ENCODE measurements at places on chromosomes 7 and 10.
A peak's percentile ranks its signal among the peaks of the same experiment; 100 is the strongest.

DNA sequence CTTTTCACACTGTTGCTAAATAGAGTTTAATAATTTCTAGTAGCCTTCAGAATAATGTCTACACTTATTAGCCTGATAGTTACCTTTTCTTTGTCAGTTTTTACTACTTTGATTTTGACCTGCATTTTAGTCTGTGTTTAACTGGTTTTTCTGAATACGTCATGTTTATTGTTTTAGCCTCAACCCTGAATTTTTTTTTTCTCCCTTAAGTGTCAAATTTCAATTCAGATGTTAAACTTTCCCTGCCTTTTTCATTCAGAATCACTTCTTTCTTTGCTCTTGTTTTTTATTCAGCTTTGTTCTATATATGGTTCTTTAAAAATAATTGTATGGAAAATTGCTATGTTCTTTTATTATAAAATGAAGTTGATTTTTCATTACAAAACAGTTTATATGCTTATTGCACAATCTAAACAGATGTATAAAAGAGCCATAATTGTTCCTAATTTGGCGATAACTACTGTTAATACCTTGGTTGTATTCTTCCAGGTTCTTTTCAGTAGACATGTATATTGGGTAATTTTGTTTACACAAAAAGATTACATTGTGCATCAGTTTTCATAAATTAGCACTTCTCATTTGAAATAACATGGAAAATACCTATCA lies 159.7 kb downstream of the ADK start:
- DNase-seq, result no peak

DNA sequence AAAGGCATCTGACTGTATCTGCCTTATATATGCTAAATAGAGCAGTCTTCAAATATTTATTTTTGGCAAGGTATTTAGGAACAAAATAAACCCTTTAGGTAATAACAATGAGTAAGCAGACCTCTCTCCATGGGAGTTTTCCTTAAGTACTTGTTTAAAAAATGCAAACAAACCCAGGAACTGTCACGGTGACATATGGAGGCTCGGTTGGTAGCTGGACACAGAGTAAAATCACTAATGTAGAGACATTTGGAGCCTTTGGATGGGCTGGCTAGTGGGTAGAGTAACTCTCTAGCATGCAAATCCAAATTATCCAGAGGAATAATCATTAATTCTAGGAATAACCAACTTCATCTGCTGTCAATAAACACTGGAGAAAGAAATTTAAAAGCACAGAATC lies 71.6 kb upstream of the LAMB4 start:
- no peak for DNase-seq

DNA sequence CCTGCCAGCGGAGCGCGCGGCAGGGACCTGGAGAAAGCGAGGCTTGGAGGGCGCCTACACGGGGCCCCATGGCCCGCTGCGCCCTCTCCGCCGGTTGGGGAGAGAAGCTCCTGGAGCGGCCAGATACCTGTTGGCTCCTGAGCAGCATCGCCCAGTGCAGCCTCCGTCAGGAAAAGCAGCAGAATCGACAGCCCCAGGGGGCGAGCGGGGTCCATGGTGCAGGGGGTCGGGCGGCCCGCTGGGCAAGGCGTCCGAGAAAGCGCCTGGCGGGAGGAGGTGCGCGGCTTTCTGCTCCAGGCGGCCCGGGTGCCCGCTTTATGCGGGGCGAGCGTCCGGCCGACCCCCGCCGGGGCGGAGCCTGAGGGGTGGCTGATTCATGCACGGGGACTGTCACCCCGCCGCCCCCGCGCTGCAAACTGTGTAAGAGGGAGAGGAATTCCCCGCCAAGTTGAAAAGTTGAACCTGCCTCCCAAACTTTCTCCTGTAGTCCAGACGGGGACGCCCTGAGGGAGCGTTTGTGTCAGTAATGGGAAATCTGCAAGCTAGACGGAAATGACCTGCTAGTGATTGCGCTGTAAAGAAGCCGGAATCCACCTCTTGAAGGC lies at the start of gene TFPI2:
Gene TFPI2, minus strand, starts transcription at position 290 of the 605 bp plus-strand sequence. Its CDS starts 75 bp downstream, at position 215.
- DNase-seq, result no peak

DNA sequence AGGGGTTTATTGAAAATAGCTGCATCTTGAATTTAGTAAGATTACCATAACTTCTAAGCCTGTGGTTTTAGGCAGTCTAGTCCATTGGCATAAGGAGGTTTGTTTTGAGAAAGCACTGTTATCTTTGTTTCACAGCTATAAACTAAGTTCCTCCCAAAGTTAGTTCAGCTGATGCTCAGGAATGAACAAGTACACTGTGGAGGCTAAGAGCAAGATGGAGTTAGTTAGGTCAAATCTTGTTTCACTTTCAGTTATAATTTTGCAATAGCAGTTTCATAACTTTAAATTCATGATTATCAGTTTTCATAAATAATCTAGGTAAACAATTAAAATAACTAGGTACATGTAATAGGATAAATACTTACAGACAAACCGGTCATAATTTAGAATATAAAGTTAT lies 15.4 kb downstream of the SEC61G start:
- DNase-seq, result no peak

GRCh38 chr10:25083546-25084111 lies 67.2 kb downstream of the THNSL1 start:
- no peak for DNase-seq

DNA sequence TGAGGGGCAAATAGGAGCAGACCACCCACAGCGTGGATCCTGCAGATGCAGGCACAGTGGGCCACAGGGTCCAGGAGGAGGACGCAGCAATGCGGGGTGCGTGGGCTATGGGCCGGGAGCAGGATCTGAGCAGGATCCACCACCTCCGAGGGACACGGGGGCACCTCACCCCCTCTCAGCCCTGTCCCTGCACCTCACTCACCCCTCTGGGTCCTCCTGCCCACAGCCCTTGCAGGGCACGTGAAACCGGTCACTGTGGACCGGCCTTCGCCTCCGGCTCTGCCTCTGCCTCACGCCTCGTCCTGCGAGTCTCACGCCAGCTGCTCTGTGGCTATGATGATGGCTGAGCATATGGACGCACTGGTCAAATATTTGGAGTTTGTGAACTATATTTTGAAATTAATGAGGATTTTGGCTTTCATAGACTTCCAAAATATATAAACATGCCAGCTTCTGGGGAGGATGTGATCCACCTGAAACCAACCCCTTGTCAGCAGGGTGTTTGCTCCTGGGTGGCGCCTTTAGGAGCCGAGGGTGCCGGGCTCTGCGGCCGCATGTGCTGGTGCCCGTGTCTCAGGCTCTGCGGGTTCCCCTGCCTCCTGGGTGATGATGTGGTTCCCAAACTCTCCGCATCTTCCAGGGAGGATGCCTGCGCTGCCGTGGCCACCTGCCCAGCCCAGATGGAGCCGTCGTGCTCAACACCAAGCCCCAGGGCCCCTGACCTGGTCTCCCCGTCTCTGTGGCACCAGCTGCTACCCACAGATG lies 11.3 kb upstream of the ADGRA1 start:
- DNase-seq, result no peak

DNA sequence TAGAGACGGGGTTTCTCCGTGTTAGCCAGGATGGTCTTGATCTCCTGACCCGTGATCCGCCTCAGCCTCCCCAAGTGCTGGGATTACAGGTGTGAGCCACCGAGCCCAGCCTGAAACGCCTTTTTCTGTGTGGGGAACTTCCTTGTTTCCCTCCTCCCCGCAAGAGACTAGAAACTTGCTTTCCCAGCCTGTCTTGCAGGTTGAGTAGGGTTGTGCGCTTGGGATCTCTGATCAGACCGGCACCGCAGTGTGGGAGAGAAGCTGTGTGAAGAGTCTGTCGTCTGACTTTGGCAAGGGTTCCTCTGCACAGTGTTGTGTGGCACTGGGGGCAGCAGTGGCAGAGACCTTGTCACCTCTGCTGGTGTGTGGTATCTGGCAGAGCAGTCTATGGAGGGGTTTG lies 28.9 kb downstream of the RBM17 start:
- no peak for DNase-seq

GRCh38 chr7:140455743-140456142 lies 23.6 kb downstream of the MKRN1 start:
- no peak for DNase-seq

DNA sequence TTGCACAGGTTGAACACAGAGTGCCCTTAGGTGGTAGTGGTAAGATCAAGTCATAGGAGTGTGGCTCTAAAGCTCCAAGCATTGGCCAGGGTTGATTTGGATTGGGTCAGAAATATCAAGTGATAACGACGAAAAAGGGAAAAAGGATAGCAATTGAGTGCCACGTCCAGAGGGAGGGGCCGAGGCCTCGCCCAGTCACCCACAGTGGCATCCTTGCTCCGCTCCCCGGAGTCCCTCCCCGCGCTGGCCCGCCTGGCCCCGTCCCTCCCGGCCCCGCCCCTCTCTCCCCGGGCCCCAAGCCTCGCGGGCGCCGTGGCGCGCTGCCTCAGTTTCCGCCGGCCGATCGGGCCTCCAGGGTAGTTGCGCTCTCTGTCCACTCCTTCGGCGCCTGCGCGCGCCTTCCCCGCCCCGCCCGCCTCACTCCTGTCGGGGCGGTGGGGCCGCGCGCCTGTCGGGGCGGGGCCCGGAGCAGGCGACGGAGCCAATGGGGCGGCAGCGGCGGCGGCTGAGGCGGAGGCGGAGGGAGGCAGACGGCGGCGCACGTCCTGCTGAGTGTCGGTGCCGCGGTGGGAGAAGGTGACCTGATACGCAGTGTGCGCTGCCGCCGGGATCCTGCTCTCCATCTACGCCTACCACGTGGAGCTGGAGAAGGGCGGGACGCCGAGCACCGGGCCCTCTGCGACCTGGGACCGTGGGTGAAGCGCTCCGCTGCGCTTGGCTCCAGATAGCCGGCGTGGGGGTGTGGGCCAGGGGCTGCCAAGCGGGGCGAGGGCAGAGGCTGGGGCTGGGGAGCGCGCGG lies 209.1 kb upstream of the ZNF722 start:
- DNase-seq, result no peak

- DNase-seq, result no peak
Measured at GRCh38 chr10:35184527-35185171, 58.0 kb downstream of the CREM start.

- no peak for DNase-seq
Measured at GRCh38 chr10:132360766-132361447, 28.9 kb downstream of the LRRC27 start.

- DNase-seq, result no peak
Measured at GRCh38 chr7:97204821-97205220, 87.3 kb downstream of the SDHAF3 start.

DNA sequence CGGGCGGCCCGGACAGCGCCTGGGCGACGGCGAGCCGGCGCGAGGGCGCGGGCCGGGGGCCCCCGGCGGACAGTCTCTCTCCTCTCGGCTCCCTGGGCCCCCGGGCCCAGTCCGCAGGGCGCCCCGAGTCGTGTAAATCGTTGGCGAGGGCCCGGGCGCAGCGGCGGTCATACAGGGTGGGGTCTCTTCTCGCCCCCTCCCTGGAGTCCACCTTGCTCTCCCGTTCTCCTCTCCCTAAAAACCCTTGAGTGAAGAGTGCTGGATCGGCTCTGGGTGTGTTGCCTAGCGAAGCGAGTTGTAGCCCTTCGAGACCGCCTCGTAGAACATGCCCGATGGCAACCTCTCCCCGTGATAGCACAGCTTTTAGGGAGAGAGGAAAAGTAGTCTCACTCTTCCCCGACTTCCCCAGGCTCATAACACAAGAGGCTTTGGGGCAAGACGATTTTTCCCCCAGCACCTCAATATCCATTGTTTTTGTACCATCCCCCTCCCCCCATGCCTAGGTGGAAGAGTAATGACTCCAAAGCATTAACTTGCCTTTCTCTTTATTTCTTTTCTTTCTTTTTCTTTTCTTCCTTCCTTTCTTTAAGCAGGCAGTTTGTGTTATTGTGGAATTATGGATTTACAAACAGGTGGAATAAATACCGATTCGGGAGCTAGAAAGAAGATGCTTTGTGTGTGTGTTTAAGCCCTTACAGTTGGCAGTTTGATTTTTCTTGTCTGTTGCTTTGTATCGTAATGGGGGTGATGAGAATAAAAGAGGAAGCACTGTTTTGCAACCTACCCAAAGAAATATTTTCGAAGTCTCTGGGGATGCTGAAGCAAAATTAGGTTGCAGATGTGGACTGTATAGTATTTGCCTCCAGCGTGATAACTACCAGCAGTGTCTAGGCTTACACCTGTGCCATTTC lies 822 bp downstream of the SHOC2 start:
- no peak for DNase-seq

- DNase-seq, result peak; percentile 21
Measured at GRCh38 chr10:101031796-101032636, 982 bp downstream of the SFXN3 start.

DNA sequence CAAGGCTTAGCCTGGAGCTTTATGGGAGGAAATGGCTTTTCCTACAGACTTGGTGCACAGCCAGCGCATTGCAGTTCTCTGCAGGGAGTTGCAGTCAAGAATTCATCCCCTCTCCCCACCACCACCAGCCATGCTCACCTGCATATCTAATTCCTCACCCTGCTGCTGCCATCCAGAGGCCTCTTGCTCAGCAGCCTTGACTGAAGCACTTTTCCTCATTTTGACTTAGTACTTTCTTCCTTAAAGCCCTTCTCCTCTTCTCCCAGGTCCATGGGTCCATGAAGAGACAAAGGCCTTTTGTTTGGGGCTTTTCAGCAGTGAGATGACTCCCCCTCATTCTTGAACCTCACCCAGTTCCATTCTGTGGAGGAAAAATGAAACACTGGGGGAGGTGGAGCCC lies 39.7 kb upstream of the GPR141 start:
- DNase-seq, result no peak

DNA sequence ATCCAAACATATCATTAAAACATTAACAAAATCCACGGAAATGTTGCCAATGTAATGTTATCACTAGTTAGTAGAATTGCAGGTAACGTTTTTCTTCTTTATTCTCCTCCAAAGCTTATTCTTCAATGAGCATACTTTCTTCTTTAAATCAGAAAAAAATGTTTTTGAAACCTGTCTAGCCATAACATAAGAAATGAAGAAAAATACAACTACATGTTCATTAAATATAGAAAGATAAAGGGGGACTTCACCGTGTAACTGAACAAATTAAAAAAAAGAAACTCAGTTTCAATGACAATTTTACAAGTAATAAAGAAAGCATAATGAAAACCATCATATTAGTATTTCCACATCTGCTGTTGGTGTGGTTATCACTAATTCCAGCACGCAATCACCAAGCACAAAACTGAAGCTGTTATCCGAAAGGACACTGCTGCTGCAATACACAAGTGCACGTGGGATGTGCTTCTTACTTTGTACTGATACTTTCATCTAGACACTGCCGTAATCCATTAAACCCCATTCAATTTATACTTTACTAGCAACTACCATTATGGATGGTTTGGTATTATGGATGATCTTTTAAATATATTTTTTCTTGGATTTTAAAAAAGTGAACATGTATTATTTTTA lies 9.6 kb downstream of the ESYT2 start:
- no peak for DNase-seq

- DNase-seq, result no peak
Measured at GRCh38 chr7:98240961-98241673, 10.9 kb downstream of the TECPR1 start.

GRCh38 chr7:2476776-2477446 lies 713 bp upstream of the GRIFIN start:
- DNase-seq, result no peak

- no peak for DNase-seq
Measured at GRCh38 chr10:80172896-80173295, 32.4 kb downstream of the ANXA11 start.

- no peak for DNase-seq
Measured at GRCh38 chr10:8060010-8060703, 5.7 kb downstream of the GATA3 start.

- no peak for DNase-seq
Measured at GRCh38 chr10:83539528-83540308, 599.6 kb upstream of the GHITM start.

All from cerebellar nuclear complex (tissue), 1 donor.